Activated T-cell treated with anti-CD3 and anti-CD28 coated beads, Interleukin-2, amount 50 U/mL, for 24 hours (primary cell): ENCODE measurements at places on chromosomes 16 and 17.

DNA sequence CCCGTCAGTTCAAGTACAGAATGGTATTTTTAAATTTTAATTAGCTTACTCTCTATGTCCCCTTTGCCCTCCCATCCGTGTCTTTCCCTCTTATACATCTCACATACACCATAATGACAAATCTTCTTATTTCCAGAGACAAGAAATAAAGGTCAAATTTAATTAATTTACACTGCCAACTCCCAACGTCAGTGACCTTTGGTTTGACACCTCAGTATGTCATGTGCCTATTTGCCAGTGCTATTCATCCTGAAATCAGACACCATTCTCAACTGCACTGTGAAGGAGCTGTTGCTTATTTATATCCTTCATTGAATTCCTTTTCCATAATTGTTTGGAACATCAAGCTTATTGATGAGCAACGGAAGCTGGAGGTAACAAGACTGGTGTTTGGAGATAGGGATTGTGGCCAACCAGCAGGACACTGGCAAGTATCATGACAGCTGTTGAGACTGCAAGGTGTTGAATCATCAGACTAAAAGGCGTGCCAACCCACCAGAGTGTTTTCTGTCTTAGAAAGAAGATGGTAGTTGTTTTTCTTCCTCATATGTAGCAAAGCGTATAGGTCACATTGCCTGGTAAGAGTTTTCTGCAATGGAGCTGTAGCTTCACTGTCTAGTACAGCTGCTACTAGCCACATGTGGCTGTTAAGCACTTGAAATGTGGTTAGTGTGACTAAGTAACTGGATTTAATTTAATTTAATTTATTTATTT is 12.5 kb downstream of the CALCOCO2 start:
- no peak for DNase-seq

GRCh38 chr17:46202424-46202823 is 9.2 kb upstream of the KANSL1 start:
- no peak for DNase-seq

DNA sequence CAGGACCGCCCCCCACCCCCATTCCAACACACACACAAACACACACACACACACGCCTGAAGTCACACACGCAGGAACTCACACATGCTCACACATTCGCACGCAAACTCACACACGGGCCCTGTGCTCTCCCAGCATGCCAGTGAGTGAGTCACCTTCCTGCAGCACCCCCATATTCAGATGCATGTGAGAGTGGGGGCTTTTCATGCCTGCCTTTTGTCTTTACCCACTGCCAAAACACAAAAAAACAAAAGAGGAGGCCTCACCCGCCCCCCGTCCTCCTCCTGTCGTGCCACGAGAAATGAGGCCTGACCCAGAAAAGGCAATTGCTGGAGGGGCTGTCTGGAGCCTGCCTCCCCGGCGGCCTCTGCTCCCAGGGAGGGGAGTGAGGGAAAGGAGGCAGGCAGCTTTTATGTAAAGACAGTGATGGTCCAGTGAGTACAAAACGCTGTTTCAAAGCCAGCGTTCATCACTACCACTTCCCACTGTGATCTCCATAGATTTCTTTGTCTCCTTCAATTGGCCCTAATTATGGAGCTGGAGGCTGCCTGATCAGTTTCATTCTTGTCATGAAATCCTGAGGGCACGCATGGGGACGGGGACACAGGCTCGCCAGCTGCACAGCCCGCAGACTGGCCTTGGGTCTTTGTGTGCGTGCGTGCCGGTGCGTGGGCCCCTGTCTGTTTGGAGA is 29.5 kb upstream of the GSE1 start:
- no peak for DNase-seq

- no peak for DNase-seq
These were observed 77.9 kb downstream of the SNX29 start for GRCh38 chr16:12054396-12054795.

- no peak for DNase-seq
These were observed 15.0 kb downstream of the GINS2 start for GRCh38 chr16:85673529-85674417.

- no peak for DNase-seq
These were observed 18.5 kb downstream of the CRLF3 start for GRCh38 chr17:30805944-30806456.

DNA sequence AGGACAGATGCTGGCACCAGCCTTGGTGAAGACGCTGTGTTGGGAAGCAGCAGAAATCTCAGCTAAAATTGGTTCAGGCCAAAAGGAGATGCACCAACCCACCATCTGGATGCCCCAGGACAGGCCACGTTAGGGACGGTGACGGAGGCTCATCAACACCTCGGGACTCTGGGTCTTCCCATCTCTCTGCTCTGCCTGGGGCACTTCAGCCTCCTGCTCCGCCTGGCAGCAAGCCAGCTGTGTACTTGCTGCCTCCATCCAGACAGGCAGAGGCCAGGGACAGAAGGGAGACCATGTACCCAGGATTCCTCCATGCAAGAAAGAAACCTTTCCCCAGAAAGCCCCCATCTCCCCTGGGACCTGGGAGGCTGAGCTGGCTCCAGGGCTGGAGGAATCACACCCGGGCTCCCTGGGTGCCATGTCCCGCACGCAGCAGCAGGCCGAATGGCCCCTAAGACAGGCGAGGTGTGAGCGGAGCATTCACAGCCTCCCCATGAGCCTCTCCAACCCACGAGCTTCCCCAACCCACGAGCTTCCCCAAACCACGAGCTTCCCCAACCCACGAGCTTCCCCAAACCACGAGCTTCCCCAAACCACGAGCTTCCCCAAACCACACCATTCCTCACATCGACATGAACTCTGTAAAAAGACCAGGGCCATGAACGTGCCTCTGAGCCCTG is 274.5 kb downstream of the C16orf95 start:
- DNase-seq: no peak

GRCh38 chr17:29393436-29393835 is 3.3 kb downstream of the TAOK1 start:
- no peak for DNase-seq

- DNase-seq: no peak
These were observed 31.0 kb upstream of the C16orf78 start for GRCh38 chr16:49342336-49343265.

DNA sequence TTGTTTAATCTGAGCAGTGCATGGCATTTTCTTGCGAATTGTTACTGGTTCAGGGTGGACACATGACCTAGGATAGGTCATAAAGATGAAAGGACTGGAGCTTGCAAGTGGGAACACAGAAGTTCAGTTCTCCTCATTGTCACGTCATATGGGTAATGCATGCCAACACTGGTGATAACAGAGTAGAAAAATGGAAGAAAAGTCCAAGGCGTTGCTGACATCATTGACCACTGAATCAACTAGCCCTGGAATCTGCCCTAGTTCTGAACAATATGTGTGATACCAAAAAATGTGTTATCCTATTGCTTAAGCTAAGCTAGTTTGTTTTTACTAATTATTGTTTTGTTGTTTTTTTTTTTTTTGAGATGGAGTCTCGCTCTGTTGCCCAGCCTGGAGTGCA is 234.2 kb upstream of the MAF start:
- DNase-seq: no peak

- no peak for DNase-seq
These were observed 196.4 kb upstream of the KIF2B start for GRCh38 chr17:53626286-53626685.

GRCh38 chr17:70144260-70144846 is 25.0 kb upstream of the KCNJ2 start:
- no peak for DNase-seq

DNA sequence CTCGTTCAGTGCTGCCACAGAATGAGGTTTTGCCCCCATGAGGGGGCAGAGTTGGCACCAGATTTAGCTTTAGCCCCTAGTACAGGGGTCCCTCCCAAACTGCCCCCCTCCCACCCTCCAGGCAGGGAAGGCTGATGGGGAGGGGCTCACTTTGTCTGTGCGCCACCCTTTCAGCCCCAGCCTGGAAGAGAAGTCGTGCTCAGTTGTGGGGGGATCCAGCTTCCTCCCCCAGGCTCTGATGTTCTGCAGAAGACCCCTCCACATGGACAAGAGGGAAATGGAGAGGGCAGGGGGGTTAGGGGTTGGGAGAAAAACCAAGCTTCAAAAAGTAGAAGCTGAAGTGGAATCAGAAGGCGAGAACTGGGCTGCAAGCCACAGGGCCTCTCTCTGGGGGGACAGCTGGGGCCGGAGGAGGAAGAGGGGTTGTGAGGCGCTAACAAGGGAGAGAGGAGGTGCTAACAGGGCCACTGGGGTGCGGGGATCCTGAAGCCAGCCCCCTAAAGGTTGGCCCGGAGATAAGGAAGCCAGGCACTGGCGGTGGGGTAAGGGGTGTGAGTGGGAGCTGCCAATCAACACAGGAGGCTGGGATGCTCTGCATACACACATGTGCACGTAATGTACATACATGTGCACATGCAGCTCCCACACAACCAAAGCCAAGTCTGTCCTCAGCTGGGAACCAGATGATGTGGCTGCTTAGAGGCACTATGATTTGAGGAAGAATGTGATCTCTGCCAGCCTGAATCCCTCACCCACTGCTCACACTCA is 7.0 kb upstream of the TMEM92 start:
- no peak for DNase-seq

DNA sequence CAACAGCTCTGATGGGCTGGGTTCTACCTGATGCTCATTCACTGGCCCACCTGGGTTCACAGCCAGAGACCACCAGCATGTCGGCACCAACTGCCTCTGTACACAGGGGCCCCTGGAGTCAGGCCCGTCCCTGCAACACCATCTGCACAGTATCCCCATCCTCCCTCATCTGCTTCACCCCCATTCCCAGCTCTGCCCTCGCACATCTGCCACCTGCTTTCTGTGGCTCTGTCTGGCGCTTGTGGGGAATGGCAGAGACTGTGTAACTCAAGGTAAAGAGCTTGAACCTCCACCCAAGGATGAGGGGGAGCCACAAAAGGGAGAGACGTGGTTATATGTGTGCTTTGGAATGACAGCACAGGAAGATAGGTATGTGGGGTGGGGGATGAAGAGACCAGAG is 27.2 kb downstream of the SMPD3 start:
- DNase-seq: no peak

DNA sequence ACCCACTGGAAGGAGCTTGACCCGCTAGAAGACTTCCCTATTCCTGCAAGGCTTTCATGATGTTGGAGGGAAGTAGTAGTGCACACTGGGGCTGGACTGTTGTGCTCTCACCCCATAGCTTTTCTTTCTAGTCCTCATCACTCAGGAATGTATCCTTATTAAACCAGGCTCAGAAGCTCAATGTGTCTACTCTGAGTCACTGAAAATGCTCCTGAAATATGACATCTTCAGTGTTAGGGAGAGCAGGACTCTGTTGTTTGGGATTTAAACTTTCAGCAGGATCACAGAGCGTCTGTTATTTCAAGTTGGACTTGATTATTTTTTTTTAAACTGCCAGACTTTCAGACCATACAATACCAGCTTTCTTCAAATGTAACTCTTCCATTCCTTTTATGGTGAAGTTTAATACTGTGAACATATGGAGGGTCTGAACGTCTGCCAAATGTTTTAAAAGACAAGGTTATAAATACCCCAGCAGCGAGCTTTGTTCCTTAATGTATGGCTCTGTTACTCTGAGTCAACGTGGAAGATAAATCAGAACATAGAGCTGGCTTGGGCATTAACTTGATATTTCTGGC is 257.5 kb downstream of the CDH11 start:
- no peak for DNase-seq

GRCh38 chr17:39927101-39927928 is at the start of the genes LRRC3C and ORMDL3:
TSS of gene LRRC3C (plus strand) at chr17:39927732. CDS start at chr17:39941524, 13,792 bp downstream.
TSS of gene ORMDL3 (minus strand) at chr17:39927601. CDS start at chr17:39924203, 3,398 bp downstream.
- DNase-seq: peak; percentile 96

- no peak for DNase-seq
These were observed 3.1 kb upstream of the KCNJ12 start for GRCh38 chr17:21373036-21373435.

- no peak for DNase-seq
These were observed 224.5 kb downstream of the ZNF423 start for GRCh38 chr16:49631187-49632041.

DNA sequence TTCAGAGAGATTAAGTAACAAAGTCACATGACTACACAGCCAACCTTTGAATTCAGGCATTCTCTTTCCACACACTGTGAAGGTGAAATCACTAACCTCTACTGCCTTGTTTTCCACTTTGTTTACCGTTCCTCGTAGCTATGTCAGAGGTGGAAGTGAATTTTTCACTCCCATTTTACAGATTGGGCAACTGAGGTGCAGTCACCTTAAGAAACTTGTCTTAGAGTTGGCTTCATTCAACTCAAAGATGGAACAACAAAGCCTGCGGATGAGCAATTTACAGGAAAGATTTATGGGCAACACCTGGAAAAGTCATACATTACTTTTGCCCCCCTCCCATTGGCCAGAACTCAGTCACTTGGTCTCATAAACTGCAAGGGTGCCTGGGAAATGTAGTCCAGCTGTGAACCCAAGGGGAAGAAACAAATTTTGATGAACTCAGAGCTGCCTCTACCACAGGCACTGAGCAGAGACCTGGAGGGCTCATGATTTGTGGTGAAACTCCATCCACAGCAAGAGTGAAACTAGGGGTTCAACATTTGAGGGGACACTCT is 784.6 kb upstream of the EEF2KMT start:
- DNase-seq: no peak
